ENCODE measurements at places on chromosomes 7 and 10.

- no peak for DNase-seq
Observed at GRCh38 chr10:121436630-121437341, 161.5 kb downstream of the FGFR2 start.

GRCh38 chr7:128135515-128136214 lies 104.4 kb upstream of the LRRC4 start:
- DNase-seq: peak; percentile 22

GRCh38 chr10:70978181-70978580 lies 89.8 kb upstream of the PCBD1 start:
- DNase-seq: no peak

- no peak for DNase-seq
Observed at GRCh38 chr10:125928928-125929585, 32.7 kb downstream of the FANK1 start.

- DNase-seq: no peak
Observed at GRCh38 chr7:142882338-142882678, 3.2 kb downstream of the TRPV6 start.

DNA sequence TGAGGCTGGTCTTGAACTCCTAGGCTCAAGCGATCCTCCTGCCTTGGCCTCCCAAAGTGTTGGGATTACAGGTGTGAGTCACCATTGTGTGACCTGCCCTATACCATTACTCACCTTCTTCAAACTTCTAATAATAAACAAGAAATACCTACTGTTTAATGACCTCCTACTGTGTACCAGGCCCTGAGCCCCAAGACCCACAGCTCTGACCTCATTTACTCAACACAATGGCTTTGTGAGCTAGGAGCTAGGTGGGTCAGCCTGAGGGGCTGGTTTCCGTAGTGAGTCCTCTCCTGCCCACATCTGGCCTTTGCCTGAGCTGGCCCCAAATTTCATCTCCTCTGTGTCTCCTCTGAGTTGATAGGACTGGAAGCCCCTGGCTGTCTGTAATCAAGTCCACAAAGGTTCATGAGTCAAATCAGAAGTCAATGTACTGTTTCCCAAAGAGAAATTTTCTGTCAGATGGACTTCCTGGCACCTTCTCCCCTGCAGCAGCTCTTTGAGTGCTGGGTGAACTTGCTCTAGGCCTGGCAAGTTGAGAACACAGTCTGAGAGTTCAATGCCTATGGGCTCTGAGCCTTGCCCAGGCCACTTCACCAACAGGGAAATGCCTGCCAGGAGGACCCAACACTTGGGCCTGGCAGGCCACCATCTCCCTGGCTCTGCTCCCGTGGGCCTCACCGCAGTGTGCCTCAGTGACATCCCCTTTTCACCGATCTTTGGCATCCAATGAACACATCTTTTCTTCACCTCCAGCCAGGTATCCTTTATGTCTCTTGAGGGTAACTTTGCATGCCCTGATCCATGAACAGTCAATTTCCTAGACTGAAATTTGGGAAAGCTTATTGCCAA lies 24.0 kb downstream of the NEURL1 start:
- DNase-seq: peak; percentile 56

DNA sequence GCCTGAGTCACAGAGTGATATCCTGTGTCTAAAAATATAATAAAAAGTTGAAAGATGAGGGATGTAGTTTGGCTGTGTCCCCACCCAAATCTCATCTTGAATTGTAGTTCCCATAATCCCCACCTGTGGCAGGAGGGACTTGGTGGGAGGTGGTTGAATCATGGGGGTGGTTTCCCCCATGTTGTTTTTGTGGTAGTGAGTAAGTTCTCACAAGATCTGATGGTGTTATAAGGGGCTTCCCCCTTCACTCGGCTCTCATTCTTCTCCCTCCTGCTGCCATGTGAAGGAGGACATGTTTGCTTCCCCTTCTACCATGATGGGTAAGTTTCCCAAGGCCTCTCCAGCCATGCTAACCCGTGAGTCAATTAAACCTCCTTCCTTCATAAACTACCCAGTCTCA lies 25.1 kb upstream of the UBE3C start:
- DNase-seq: no peak

- no peak for DNase-seq
Observed at GRCh38 chr10:131096031-131096430, 215.5 kb downstream of the TCERG1L start.

- peak; percentile 83 for DNase-seq
Observed at GRCh38 chr10:51718804-51719291, 19.5 kb upstream of the CSTF2T start.

DNA sequence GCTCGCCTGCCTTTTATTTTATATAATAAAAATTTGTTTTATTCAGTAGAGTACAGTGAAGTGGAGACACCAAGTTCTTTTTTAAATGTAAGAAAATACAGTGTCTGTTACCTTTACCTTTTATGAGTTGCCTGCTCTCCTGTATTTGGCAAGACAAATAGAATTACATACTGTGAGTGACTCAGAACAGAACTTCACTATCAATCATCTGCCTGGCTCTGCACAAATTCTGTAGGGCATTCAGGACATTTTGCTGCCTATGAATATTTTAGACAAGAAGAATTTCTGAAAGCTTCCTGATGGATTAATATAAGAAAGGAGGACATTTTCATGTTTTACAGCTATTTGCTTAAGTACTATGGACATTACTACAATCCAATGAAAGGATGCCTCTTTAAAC lies 135.4 kb upstream of the PHF14 start:
- no peak for DNase-seq

- DNase-seq: no peak
Observed at GRCh38 chr10:69712342-69712741, 82.3 kb downstream of the FAM241B start.

GRCh38 chr10:75655791-75656451 lies 224.5 kb downstream of the LRMDA start:
- peak; percentile 49 for DNase-seq

DNA sequence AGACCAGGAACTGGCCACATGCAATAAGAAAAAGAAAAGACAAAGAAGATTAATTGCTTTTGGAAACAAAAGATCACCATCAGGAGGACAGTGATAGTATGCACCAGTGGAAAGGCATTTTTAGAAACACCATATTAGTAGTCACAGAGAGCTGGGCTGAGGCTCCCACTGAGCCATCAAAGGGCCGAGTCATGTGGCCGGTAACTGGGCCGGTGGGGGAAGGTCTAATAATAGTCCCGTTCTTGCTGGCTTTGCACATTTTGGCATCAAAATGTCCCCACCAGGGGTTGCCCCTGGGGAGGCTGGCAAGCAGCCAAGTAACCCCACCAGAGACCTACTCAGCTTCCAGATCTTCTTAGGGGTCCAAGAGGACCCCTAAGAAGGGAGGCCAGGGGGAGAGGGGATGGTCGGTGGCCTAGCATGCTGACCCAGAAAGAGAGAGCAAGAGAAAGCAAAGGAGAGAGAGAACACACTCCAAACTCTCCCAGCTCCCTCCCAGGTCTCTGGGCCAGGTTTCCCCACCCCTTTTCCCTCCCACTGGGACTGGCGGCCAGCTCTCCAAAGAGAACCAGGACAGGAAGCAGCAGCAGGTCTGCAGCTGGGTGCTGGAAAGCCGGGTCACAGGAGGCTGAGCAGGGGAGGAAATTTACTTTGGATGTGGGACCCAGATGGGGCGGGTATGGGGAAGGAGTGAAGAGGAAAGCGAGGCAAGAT lies 70.2 kb upstream of the FGFR2 start:
- DNase-seq: peak; percentile 13

- no peak for DNase-seq
Observed at GRCh38 chr10:71933651-71934050, 30.5 kb upstream of the CHST3 start.

GRCh38 chr7:130092598-130092997 lies 22.3 kb downstream of the KLHDC10 start:
- DNase-seq: no peak

DNA sequence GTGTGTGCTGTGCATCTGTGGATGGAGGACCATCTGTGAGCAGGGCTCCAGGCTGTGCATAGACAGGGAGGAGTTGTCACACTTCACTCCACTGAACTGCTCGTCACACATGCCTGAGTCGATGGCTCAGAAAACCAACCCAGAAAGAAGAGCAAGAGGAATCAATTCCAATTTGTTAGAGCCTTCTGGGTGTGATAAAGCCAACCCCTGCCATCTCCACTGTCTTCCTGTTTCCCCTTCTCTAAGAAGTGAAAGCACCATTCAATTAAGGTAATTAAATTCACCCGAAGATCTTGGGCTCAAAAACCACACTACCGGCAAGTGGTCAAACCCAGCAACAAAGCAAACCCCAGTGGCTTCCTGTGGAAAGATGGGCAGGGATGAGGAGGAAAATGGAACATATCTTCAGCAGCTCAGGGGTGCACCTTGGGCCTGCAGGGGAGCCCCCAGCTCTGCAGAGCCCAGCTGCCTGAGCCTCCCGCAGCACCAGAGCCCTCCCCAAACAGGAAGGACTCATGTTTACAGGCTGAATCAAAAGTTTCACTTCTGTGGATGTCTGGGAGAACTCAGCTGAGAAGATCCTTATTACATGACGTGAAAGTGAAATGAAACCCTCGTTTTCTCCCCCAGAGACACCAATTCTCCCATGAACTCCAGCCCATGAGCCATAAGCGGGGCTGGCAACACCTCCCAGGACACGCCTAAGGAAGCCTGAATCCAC lies 10.9 kb downstream of the C10orf71 start:
- DNase-seq: no peak

DNA sequence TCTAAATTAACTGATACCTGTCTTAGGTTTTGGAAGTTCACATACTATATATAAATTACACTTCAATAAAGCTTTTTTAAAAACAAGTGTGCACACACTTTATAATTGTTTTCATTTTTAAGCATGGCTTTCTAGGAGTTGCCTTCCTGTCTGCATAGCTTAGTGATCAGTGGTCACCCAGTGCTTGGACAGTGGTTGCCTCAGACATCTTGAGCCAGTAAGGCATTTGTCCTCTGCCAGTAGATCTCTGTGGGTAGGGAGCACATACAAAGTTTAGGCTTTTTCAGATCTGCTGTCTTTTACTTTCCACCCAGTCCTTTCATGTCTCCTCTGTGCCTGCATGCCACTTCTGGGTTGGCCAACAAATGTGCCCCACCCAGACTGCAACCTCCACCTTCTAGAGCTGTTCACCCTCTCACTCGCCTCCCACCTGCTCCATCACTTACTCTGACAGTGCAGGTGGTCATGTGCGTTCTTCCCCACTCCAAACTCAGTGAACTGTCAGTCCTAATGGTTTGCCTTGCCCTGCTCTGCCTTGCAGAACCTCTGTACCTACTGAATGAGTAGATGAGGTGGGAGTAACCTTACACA lies 31.7 kb downstream of the TPST1 start:
- no peak for DNase-seq

DNA sequence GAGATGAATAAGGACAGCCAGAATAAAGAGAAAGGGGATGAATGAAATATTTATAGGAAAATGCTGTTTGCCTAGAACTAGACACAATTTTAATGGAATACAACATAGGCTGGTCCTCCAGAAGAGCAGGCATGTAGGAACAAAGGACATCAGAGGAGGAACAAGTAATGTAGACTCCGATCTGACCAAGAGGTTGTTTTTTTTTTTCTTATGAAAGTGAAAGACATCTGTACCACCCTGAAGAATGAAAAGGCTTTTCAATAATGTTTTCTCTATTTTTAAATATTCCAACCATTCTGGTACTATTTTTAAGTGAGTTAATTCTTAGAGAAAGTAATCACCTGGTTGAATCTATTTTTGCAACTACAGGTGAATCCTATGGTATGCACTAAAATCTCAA lies 136.9 kb upstream of the PTN start:
- no peak for DNase-seq

- DNase-seq: peak; percentile 37
Observed at GRCh38 chr10:101297901-101298486, 56.0 kb upstream of the BTRC start.

- DNase-seq: no peak
Observed at GRCh38 chr10:1523221-1523620, 214.1 kb downstream of the ADARB2 start.

DNA sequence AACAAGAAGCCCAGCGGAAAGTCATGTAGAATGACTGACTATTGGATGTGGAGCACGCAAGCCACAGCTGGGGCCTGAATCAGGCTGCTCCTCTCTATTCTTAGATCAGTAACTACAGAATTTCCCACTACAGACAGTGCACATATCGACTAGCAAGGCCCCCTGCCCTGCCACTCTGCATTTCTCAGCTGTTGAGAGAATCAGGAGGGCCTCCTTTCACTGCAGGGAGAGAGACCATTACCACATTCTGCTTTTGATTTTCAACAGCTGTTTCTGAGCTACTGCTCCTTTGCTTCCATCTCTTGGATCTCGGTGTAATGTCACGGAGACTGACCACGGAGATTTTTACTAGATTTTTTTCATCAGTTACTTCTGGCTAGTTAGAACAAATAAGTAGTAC lies 73.8 kb downstream of the PON1 start:
- DNase-seq: no peak

DNA sequence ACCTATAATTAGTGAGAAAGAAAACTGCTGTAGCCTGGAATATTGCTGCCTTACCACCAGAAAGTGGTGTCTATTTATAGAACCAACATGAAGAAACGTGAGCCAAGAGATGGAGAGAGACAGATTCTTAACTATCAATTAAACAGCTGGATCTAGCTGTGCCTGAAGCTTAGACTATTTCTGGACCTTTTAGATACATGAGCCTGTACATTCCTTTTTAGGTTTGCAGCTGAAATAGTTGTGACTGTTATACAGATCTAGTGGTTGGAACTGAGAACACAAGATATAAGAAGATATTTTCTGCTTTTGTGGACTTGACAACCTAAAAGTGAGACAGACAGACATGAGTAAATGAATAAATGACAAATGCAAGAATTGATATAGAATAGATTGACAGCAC lies 73.4 kb downstream of the CDK14 start:
- DNase-seq: no peak

GRCh38 chr7:22728401-22729029 lies 1.5 kb downstream of the IL6 start:
- peak; percentile 86 for DNase-seq

Data from renal cortical epithelial cell (primary cell).